ENCODE measurements at places on chromosomes 7 and 10.

- no peak for DNase-seq
These were observed 89.3 kb upstream of the UNC5B start for GRCh38 chr10:71123023-71123422.

GRCh38 chr10:128964100-128964403 is 503.0 kb upstream of the MGMT start:
- no peak for DNase-seq

DNA sequence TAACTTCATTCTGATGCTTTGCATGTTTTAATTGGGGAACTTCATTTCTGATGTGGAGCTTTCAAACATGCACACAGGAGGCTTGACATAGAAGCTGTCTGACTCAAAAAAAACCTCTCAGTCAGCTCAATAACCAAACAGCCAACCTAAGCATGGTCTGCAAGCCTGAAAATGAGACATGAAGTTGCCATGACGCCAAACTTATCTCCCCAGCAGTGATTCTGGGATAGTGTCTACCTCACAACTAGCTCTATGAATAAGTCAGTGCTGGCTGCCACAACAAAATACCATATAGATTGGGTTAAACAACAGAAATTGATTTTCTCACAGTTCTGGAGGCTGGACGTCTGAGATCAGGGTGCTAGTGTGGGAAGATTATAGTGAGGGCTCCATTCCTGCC is 244.2 kb downstream of the CCDC3 start:
- DNase-seq, result no peak

- DNase-seq, result no peak
These were observed 439.8 kb upstream of the ZMIZ1 start for GRCh38 chr10:78628976-78629375.

- no peak for DNase-seq
These were observed 75.6 kb downstream of the FAM53B start for GRCh38 chr10:124668517-124669051.

DNA sequence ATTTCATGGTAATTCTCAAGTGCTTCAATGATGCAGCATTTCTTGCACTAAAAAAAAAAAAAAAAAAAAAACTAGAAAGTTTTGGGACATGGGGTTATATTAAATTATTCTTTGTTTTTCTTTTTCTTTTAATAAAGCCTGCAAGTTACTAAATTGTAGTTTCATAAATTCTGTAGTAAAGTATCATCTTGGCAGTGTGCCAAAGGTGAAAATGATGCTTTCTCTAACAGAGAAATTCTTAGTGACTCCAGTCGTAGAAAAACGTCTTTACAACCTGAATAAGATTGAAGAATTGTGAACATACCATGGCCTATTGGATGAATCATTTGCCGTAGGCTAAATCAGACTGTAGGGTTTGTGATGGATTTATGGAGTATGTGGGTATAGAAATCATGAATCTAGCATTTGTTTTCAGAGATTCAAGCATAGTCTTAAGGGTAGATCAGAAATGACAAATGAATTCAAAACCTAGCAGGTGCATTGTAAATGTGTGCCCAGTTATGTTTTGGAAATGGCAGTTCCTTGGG is 27.1 kb downstream of the RBM17 start:
- DNase-seq, result no peak

DNA sequence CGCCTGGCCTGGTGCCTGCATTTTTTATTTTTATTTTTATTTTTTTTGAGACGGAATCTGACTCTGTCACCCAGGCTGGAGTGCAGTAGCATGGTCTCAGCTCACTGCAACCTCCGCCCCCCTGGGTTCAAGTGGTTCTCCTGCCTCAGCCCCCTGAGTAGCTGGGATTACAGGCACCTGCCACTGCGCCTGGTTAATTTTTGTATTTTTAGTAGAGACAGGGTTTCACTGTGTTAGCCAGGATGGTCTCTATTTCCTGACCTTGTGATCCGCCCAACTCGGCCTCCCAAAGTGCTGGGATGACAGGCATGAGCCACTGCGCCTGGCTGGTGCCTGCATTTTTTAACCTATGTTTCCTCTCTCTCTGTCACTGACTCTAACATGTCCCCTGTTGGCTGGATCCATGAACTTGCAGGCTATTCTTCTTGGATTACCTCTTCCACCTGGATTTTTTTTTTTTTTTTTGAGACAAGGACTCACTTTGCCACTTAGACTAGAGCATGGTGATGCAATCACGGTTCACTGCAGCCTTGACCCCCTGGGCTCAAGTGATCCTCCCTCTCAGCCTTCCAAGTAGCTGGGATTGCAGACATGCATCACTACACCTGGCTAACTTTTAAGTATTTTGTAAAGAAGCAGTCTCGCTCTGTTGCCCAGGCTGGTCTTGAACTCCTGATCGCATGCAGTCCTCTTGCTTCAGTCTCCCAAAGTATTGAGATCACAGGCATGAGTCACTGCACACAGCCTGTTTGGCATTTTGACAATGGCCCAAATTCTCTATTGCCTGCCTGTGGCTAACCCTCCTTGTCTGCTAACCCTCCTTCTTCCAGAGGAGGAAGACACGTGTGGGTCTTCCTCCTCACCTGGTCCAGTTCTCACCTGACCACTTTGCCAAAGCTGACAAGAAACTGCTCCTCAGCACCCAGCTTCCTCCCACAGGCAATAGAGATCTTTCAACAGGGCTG is 23.0 kb upstream of the PRPF18 start:
- DNase-seq, result no peak

- DNase-seq, result no peak
These were observed 164.6 kb upstream of the PPP1R3A start for GRCh38 chr7:114083166-114084001.

DNA sequence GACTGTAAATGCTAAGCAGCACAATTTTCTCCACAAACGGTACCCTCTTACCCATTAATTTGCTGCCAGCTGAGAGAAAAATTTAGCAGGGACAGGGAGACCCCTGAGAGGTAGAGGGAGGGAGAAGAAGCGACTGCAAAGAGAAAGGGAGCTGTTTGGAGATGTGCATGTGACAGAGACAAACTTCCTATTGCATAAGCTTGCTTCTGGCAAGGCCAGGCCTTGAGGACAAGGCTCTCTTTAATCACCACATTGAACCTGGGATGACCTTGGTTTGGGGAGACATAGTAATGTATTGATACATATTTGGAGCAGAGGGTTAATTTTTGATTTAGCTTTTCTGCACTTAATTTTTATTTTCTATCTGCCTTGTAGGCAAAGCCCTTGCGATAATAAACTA is 31.1 kb upstream of the HIBADH start:
- no peak for DNase-seq

GRCh38 chr10:57898231-57898630 is 369.5 kb downstream of the IPMK start:
- no peak for DNase-seq

DNA sequence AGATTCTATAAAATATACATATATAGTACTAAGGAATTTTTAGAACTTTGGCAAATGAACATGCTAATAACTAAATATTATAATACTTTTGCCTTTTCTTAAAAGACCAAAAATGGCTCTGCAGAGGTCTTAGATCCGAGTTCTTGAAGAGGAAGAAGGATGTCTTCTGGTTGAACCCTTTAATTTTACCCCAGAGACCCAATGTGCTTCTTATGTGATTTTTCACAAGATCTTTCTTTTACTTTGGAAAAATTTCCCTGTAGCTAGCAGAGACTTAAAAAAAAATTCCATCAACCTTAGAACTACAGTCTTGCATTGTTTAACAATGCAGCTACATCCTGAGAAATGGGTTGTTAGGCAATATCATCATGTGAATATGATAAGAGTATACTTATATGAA is 663.2 kb downstream of the PARD3 start:
- DNase-seq, result no peak

DNA sequence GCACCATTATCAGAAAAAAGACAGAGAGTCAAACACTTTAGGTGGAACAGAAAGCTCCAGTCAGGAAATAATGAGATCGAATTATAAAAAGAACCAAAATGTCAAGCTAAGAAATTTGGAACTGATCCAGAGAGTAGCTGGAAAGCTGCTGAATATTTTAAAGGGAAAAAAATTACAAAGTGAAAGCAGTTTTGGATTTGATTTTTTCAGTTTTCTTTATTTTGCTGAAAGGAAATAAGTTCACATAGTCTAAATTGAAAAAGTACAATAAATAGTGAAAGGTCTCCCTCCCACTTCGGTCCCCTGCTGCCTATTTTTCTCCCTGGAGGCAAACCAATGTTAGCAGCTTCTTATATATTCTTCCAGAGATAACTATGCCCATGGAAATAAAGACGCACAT is 11.3 kb upstream of the TOMM7 start:
- no peak for DNase-seq

GRCh38 chr7:154684666-154685563 is 318.0 kb downstream of the PAXIP1 start:
- no peak for DNase-seq

- no peak for DNase-seq
These were observed 1.4 kb upstream of the TMEM139 start for GRCh38 chr7:143283381-143283780.

DNA sequence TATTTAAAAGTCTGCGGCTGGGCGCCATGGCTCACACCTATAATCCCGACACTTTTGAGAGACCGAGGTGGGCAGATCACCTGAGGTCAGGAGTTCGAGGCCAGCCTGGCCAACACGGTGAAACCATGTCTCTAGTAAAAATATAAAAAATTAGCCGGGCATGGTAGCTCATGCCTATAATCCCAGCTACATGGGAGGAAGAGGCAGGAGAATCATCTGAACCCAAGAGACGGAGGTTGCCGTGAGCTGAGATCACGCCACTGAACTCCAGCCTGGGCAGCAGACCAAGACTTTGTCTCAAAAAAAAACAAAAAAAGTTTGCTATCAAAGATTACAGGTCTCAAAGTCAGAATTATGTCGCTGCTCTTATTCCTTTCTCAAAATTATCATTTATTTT is 55.5 kb downstream of the HIBADH start:
- no peak for DNase-seq

GRCh38 chr7:113796557-113796956 is 122.3 kb downstream of the PPP1R3A start:
- DNase-seq, result no peak

DNA sequence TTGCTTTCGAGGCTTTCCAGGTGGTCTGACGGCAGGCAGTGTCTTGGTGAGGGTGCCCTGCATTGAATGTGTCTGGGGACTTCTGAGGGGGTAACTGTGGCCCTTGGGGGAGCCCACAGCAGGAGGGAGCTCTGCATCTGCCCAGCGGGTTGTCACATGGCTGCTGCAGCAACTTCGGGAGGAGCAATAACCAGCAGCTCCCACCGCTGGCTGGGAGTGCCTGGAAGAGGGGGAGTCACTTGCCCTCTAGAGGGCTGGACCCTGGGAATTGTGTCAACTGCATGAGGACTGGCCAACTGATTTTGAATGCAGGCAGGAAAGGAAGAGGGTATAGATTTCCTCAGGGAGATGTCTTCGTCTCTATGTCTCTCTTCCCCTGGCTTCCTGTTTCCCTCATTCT is 26.4 kb downstream of the C10orf120 start:
- no peak for DNase-seq

- DNase-seq, result no peak
These were observed 137.4 kb downstream of the GLI3 start for GRCh38 chr7:42099470-42100155.

DNA sequence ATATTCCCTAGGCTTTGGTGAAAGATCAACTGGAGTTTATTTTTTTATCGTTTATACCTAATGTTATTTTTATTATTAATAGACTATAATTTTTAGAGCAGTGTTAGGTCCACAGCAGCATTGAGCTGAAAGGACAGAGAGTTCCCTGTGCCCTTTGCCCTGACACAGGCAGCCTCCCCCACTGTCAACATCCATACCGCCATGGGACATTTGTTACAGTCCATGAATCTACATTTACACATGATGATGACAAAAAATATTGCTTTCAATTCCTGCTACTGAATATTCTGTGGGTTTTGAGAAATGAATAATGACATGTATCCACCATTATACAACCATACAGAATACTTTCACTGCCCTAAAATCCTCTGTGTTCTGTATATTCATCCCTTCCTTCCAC is 1297.5 kb upstream of the SORCS1 start:
- no peak for DNase-seq

- no peak for DNase-seq
These were observed 145.3 kb downstream of the MAGI2 start for GRCh38 chr7:79308192-79308591.

DNA sequence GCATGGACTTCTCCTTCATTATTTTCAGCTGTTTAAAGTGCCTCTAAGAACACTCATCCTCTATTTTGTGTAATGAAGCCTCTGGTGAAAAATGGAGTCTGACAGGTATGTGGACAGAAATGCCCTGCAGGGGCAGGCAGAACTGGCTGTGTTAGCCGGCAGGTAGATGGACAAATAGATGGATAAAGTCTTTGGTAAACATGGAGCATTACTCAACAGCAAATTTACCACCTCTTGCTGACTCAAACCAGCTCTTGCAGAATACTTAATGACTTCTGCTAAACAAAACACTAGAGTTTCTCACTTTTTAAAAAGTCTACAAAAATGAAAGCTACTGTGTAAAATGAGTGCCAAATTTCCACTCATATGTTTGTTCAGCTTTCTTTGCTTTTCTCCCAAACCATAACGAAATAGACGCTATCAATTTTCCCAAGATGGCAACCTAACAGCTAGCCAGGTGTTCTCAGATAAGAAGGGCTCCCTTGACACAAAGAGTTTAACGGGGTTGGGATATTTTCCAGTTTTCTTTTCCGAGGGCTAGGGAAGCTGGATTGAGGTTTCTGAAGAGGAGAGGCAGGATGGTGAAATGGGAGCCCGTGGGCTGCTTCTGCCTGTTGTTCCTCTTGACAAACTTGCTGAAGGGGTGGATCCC is 71.9 kb upstream of the HABP2 start:
- no peak for DNase-seq

DNA sequence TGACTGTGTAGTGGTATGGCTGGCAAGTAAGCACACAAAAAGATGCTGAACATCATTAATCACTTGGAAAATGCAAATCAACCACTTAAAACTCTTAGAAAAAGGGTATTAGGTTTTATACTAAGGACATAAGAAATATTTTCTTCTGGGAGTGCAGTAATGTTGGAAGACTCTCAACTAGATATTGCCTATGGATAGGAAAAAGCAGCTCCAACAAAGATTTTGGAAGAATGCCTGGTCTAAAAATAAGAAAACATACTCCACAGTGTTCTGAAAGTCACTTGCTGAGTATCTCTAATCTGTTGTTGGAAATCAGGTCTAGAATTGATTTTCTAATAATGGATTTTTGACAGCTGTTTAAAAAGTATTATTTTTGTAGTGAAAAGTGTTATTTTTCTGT is 50.8 kb upstream of the PHYHIPL start:
- DNase-seq, result no peak

GRCh38 chr10:22854935-22855421 is 72.9 kb upstream of the ARMC3 start:
- DNase-seq, result no peak

Measured in AG09319 (cell line).